ENCODE measurements at places on chromosomes 6 and 20.

GRCh38 chr6:54357141-54357540 lies 48.9 kb downstream of the TINAG start:
- DNase-seq = no peak

DNA sequence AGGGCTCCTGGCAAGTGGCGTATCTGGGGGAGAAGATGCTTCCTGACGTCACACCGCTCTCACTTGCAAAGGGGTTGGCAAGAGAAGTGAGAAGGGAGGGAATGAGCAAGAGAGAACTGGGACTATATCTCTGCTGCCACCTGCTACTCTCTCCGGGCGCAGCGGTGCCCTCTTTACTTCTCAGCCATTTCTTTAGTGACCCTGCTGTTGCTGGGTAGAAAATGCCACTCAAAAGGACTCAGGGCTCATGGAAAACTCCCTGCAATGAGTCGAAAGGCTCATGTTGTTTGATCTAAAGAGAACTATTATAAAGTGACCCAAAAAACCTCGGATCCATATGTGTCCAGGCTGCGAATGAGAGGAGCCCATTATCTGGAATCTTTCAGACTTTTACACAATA lies 401.8 kb downstream of the SAMD5 start:
- no peak for DNase-seq

DNA sequence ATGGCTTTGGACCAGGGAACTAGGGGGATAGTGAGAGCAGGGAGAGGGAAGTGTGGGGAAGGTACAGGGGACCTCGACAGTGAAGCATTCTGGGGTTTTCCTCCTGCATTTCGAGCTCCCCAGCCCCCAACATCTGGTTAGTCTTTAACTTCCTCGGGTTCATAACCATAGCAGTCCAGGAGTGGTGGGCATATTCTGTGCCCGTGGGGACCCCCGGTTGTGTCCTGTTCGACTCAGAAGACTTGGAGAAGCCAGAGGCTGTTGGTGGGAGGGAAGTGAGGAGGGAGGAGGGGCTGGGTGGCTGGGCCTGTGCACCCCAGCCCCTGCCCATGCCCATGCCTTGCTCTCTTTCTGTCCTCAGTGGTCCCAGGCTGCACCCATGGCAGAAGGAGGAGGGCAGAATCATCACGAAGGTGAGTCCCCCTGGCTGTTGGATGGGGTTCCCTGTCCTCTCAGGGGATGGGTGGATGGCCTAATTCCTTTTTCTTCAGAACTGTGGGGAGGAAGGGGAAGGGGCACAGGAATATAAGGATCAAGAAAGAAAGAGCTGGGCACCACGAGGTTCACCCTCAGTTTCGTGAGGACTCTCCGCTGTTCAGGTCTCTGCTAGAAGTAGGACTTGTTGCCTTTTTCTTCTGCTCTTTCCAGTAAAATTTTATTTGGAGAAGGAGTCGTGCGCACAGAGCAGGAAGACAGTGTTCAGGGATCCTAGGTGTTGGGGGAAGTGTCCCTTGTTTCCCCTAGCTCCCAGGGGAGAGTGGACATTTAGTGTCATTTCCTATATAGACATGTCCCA lies 4.2 kb downstream of the VEGFA start:
- DNase-seq = no peak

GRCh38 chr6:29491574-29491973 lies 3.8 kb upstream of the MAS1L start:
- DNase-seq = no peak

DNA sequence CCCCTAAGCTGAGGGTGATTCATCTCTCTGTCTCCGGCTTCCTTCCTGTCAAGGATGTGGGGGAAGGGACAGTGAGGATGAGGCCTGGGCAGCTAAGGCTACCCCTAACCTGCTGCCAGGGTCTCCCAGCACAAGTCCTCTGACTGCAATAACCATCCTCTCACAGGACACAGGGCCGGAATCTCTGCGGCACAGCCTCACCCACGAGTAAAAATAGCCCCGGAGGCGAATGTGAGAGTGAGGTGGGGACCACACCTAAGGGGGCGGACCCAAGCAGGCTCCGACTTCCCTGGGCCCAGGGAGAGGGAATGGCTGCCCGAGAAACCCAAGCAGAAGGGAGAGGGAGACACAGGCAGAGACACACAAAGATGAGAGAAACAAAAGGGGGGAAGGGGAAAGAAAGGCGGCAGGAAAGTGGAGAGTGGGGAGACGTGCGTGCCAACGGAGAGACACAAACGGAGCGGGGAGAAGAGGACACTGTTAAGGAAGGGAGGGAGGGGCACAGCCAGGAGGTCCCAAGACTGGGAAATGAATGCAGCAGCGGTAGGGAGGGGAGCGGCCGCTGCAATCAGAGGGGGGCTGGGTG lies 1.4 kb downstream of the CLIC1 start:
- DNase-seq = no peak

DNA sequence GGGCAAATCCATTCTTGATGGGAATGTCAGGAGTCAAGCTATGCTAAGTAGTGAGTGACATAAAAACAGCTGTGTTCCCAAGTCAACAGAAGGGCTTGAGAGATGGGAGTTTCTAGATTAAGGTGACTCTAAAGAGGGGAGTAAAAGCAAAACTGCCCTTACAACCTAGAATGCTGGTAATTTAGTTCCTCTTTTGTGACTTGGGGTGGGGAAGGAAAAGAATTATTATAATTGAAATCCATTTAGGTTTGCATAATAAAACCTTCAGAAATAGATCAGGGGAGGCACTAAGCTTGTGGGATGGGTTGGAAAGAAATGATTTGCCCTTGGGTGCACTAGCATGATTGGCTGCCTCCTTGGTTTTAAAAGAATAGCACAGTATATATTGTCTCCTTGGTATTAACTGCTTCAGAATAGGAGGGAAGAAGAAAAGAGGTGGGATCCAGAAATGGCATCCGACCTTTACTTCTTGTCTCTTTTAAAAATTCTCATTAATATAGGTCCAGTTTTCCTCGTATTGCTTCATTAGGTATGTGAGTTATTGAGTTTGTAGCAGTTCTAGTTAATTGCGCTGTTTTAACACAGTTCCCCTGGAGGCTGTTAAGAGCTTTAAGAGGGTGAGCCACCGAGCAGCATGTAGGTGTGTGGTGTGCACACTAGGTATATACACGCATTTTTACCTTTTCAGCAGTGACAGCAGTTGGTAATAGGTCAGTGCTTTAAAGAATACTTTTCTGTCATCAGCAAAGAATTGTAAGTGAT lies 95.3 kb upstream of the VSTM2L start:
- DNase-seq = no peak

GRCh38 chr6:170098428-170099170 lies 192.3 kb downstream of the DLL1 start:
- no peak for DNase-seq

GRCh38 chr6:149939356-149939648 lies 2.5 kb upstream of the ULBP2 start:
- no peak for DNase-seq

DNA sequence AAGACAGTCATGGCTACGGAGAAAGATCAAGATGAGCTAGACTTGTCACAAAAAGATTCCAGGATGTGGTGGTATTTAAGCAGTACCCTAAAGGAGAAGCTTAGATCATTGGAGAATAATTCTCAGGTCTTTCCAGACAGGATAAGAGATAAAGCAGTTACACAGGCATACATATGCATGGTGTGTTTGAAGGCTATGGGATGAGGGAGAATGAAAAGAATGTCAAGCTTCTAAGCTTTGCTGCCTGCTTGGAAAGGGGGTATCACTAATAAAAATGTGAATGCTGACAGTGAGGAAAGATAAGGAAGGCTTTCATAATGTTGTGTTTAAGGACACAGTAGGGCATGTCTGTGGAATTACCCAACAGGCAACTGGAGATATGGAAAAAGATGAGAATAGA lies 28.1 kb downstream of the RWDD2A start:
- no peak for DNase-seq

DNA sequence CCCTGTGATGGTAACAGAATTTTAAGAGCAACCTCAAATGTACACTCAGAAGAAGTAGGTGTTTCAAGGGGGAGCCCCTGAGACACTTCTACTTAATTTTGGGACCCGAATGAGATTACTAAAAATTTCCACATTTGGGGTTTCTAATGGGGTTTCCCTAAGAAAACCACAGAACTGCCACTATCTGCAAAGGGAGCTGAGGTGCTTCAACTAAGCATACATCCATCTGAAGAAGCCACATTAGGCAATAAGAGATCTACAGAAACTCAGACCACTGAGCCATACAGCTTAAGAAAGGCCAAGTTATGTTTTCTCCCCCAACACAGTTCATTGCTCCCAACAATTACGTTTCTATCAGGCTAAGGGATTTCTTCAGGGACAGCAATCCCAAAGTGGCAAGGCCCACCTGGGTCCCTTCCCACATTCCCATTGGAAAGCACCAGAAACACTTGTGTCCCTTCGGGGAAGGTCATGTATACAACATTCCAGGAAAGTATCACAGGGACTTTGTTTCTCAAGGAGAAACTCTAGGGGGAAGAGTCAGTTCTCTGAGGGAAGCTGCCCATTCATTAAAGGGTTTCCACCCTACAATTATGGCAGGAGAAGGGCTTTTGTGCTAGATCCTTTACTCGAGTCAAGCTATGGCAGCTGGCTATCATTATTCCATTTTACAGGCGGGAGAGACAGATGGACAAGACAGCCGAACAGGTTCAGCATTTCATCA lies 5.0 kb downstream of the BCL2L1 start:
- no peak for DNase-seq

- DNase-seq = no peak
These were observed 44.1 kb downstream of the BEND6 start for GRCh38 chr6:56999049-56999448.
